ENCODE measurements at places on chromosomes 12 and 14. TPM values are rescaled to one million over a fixed set of nuclear protein-coding genes. Genes with fewer than 3 reads are reported as not detected.

The MORN3 gene
- total RNA-seq, result 1.6 TPM

The TMEM30B gene
- total RNA-seq, result 85.3 TPM

The CLEC4C gene
- total RNA-seq, result not detected

The STAB2 gene
- not detected for total RNA-seq

The KRT4 gene
- 20.7 TPM for total RNA-seq

The RILPL1 gene
- total RNA-seq, result 14.7 TPM

The LRP1 gene
- 21.8 TPM for total RNA-seq

The ELK3 gene
- 16.2 TPM for total RNA-seq

DNA sequence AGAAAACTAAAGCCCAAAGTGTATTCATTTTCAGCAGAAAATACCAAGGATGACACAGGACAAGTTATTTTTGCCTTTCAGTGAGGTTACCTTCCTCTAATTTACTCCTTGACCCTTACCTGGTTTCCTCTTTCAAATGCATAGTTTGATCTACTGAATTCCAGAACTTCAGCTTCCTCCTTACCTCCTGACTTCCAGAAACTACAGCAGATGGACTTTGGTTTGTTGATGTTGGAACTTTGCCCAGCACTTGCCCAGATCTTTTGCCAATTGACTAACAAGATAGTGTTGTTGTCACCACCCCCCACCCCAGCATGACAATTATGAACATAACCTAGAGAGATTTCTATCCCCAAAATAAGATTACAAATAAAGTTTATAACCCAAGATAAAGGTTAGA is 63.2 kb downstream of the NAV3 start:
- no peak overlapping the region for H3K4me3 ChIP-seq
- peaks cover 6% of the 10 kb centered on the region for H3K4me1 ChIP-seq
- H3K27me3 ChIP-seq, result no peaks in the 10 kb centered on the region
- no peak overlapping the region for H3K27ac ChIP-seq
- DNase-seq, result peak; percentile 39

- H3K4me3 ChIP-seq, result no peak overlapping the region
- no peaks in the 10 kb centered on the region for H3K4me1 ChIP-seq
- H3K27me3 ChIP-seq, result peaks cover 3% of the 10 kb centered on the region
- H3K27ac ChIP-seq, result no peak overlapping the region
Observed at GRCh38 chr14:41385797-41386196, 220.9 kb upstream of the LRFN5 start.

DNA sequence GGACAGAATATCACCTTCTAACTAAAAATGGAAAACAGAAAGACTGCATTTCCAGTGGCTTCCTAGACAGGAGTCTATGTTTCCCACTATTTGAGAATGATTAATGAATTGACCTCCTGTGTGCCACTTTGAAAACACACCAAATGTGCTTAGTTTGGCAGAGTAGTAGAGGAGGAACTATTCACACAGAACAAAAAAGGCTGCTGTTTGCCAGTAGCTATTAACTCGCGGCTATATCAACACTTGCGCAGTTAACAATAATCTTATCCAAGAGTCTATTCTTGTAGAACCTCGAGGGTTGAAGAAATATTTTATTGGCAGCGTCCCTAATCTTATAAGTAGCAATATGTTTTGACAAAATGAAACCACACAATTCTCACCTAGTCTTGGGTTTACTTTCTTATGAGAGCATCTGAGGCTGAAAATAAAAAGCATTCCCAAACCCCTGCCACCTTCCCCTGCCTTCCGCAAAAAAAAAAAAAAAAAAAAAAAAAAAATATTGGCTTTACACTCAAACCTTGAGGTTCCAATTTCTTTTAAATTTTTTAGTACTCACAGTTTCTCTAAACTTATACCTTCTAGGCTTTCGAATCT is 127.3 kb upstream of the FLRT2 start:
- no peaks in the 10 kb centered on the region for H3K27me3 ChIP-seq
- H3K27ac ChIP-seq, result no peak overlapping the region
- H3K4me1 ChIP-seq, result no peaks in the 10 kb centered on the region

DNA sequence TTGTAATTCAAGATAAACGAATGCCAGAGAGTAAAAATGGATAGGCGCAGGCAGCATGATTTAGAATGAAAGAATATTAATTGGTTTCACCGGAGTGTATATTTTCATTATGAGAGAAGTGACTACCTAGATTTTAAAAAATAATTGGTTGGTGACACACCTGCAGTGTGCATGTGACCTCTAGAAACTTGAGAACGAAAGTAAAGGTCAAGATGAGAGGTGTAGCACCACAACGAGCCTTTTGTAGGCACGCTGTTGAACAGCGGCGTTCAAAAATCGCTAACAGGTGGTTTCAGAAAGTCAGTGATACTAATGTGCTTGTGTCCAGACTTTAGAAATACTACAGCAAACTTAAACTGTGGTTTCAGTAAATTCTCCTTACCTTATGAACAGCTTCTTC is 123.8 kb downstream of the NPAS3 start:
- peak overlapping the region; percentile 58 for H3K27ac ChIP-seq
- no peaks in the 10 kb centered on the region for H3K27me3 ChIP-seq
- H3K4me1 ChIP-seq, result peaks cover 26% of the 10 kb centered on the region
- DNase-seq, result no peak
- no peak overlapping the region for H3K4me3 ChIP-seq

DNA sequence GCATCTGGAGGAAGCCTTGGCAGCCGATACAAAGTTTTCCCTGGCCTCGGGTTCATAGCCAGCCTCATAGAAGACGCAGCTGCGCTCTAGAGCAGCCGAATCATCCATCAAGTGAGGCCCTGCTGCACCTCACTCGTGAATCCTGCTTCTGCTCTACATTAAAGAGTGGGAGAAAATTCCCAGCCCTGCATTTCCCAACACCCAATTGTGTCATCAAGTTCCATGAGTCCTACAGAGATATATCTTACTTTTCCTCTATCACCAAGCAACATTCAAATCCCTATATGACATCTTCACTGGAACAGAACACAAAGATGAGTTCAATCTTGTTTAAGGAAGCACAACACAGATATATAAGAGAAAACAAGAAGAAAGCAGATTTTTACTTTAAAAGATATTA is 139.3 kb downstream of the TTC7B start:
- H3K36me3 ChIP-seq, result no peaks in the 10 kb centered on the region
- no peak overlapping the region for H3K27ac ChIP-seq
- no peak for DNase-seq
- no peaks in the 10 kb centered on the region for H3K27me3 ChIP-seq
- peaks cover 20% of the 10 kb centered on the region for H3K4me1 ChIP-seq

GRCh38 chr12:52398176-52398575 is 8.0 kb downstream of the KRT82 start:
- H3K36me3 ChIP-seq, result no peaks in the 10 kb centered on the region
- no peak for DNase-seq
- H3K27me3 ChIP-seq, result no peaks in the 10 kb centered on the region
- no peak overlapping the region for H3K4me3 ChIP-seq

- no peaks in the 10 kb centered on the region for H3K36me3 ChIP-seq
- H3K4me3 ChIP-seq, result no peak overlapping the region
- no peaks in the 10 kb centered on the region for H3K27me3 ChIP-seq
- peak overlapping the region; percentile 98 for H3K27ac ChIP-seq
Observed at GRCh38 chr12:58415716-58416115, 474.3 kb downstream of the ATP23 start.

- no peaks in the 10 kb centered on the region for H3K27me3 ChIP-seq
- no peak overlapping the region for H3K27ac ChIP-seq
- no peaks in the 10 kb centered on the region for H3K36me3 ChIP-seq
- DNase-seq, result no peak
- no peaks in the 10 kb centered on the region for H3K4me1 ChIP-seq
- H3K4me3 ChIP-seq, result no peak overlapping the region
Observed at GRCh38 chr14:99615497-99616157, 11.6 kb upstream of the CCDC85C start.

DNA sequence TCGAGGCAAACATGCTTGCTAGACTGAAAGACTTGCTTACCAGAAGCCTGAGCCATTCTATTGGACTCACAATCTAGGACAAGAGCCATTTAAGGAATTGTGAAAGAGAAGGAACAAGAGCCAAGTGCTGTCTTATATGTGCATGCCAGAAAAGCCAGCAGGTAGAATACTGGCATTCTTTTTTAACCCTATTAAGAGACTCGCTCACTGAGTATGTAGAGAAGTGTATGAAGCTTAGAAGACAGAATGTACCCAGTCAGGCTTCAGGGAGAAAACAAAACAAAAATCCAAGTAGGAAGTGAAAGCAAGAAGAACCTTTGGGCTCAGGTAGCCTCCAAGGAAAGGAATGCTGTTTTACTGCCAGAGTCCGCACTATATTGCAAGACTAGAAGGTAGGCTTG is 65.9 kb downstream of the DCAF5 start:
- H3K27me3 ChIP-seq, result no peaks in the 10 kb centered on the region
- H3K36me3 ChIP-seq, result peaks cover 31% of the 10 kb centered on the region
- H3K4me1 ChIP-seq, result no peaks in the 10 kb centered on the region
- H3K27ac ChIP-seq, result no peak overlapping the region

GRCh38 chr12:113744802-113745395 is 221.2 kb downstream of the RBM19 start:
- DNase-seq, result no peak
- no peak overlapping the region for H3K27ac ChIP-seq
- no peaks in the 10 kb centered on the region for H3K36me3 ChIP-seq
- H3K4me1 ChIP-seq, result no peaks in the 10 kb centered on the region
- H3K27me3 ChIP-seq, result no peaks in the 10 kb centered on the region

GRCh38 chr12:124554429-124555029 is 12.9 kb downstream of the NCOR2 start:
- H3K4me1 ChIP-seq, result peaks cover 25% of the 10 kb centered on the region
- H3K4me3 ChIP-seq, result no peak overlapping the region
- no peak overlapping the region for H3K27ac ChIP-seq
- no peaks in the 10 kb centered on the region for H3K36me3 ChIP-seq
- DNase-seq, result no peak

DNA sequence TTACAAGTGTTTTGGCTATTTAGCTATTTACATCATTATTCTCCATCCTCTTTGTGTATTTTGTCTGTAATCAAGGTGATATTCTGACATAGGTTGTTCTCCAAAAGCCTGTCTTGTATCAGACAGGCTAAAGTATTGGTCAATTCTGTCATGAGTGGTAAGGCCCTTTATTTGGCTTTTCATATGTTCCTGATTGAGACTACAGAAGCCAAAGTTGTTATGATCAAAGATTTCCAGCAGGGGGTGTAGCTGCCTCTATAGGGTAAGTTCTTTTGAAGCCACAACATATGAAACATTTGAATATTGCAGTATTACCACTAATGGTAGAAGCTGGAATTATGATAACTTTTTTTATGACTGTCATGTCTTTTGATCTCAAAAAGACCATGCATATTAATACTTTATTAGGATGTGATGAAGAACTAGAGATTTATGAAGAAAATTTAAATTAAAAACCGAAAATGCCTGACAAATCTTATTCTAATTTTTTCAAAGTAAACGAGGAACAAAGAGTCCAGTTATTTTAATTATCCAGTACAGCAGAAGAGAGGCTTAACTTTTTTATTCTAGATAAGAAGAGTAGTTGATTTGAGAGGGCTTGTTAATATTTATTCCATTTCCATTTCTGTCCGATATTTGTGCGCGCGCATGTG is 3.4 kb upstream of the ARHGAP5 start:
- H3K27ac ChIP-seq, result no peak overlapping the region
- DNase-seq, result peak; percentile 93
- H3K27me3 ChIP-seq, result no peaks in the 10 kb centered on the region
- peaks cover 15% of the 10 kb centered on the region for H3K4me1 ChIP-seq
- no peak overlapping the region for H3K4me3 ChIP-seq

- H3K4me1 ChIP-seq, result peaks cover 4% of the 10 kb centered on the region
- no peaks in the 10 kb centered on the region for H3K27me3 ChIP-seq
- peak; percentile 31 for DNase-seq
- no peak overlapping the region for H3K4me3 ChIP-seq
Observed at GRCh38 chr12:34119366-34119765, 97.1 kb downstream of the ALG10 start.

DNA sequence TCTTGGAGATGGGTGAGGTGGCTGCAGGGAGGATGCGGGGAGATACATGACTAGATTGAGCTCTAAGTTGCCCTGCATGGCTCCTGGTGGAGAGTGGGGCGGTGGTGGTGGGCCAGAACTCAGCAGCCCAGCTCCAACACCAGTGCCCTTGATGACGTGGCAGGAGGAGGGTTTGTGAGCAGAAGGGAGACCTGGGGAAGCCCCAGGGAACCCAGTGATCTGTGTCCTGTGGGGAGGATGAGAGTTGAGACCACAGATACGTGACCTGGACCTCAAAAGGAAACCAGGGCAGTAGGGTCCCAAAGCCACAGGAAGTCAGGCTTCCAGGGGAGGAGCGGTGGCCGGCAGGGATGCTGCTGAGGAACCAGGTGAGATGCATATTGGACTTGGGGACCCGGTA is 989.1 kb upstream of the TMEM132C start:
- H3K36me3 ChIP-seq, result no peaks in the 10 kb centered on the region
- no peak for DNase-seq
- no peaks in the 10 kb centered on the region for H3K27me3 ChIP-seq

DNA sequence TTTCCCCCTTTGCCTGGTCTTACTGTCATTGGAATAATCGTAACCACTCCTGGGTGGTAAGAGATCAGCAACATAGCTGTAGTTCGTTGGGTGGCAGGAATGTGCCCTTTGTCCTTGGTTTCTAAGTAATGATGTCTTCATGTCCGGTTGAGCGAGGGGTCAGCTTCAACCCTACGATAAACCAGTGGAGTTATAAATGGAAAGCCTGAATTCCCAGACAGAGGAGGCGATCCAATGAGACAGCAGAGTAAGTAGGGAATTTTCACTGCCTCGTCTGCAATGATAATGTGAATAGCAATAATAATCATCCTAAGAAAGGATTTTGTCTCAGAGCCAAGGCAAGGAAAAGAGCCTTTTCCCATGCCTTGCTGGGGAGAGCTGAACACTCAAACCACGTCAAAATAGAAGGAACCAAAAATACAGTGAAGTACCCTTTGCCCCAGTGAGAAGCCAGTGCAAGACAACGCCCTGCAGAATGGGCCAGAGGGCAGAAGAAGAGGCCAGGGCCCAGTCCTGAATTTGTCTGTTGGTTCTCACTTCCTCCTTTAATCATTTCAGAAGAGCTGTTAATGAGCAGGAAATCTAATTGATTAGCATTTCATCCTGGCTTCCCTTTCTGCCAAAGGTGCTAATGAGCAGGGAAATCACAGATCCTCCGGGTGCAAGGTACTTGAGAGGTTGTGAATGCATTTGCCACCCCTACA is 330.7 kb downstream of the CACNA1C start:
- DNase-seq, result no peak
- H3K36me3 ChIP-seq, result no peaks in the 10 kb centered on the region
- no peak overlapping the region for H3K27ac ChIP-seq
- H3K27me3 ChIP-seq, result peaks cover 49% of the 10 kb centered on the region

GRCh38 chr12:54448344-54448743 is 25.1 kb downstream of the GTSF1 start:
- H3K36me3 ChIP-seq, result no peaks in the 10 kb centered on the region
- DNase-seq, result no peak
- H3K4me1 ChIP-seq, result no peaks in the 10 kb centered on the region
- no peak overlapping the region for H3K4me3 ChIP-seq

GRCh38 chr12:132479291-132479690 is 10.7 kb upstream of the FBRSL1 start:
- H3K4me1 ChIP-seq, result no peaks in the 10 kb centered on the region
- H3K27ac ChIP-seq, result no peak overlapping the region
- H3K36me3 ChIP-seq, result no peaks in the 10 kb centered on the region
- no peak for DNase-seq

- no peak overlapping the region for H3K27ac ChIP-seq
- H3K36me3 ChIP-seq, result no peaks in the 10 kb centered on the region
- H3K4me3 ChIP-seq, result no peak overlapping the region
- H3K27me3 ChIP-seq, result no peaks in the 10 kb centered on the region
- H3K4me1 ChIP-seq, result no peaks in the 10 kb centered on the region
- no peak for DNase-seq
Observed at GRCh38 chr14:76212242-76212641, 60.5 kb downstream of the GPATCH2L start.
